ENCODE measurements at places on chromosomes 16 and 17. TPM values are rescaled to one million over a fixed set of nuclear protein-coding genes. Genes with fewer than 3 reads are reported as not detected.

The ADAM11 gene
- 0.89 TPM for total RNA-seq

The CD300H gene
- total RNA-seq: 0.79 TPM

The NPB gene
- 0.59 TPM for total RNA-seq

The KRT15 gene
- total RNA-seq: 348 TPM

The NXN gene
- total RNA-seq: 52.2 TPM

The AKAP10 gene
- 29.2 TPM for total RNA-seq

- DNase-seq: no peak
Measured at GRCh38 chr17:77565166-77565565, 393.3 kb upstream of the TNRC6C start.

DNA sequence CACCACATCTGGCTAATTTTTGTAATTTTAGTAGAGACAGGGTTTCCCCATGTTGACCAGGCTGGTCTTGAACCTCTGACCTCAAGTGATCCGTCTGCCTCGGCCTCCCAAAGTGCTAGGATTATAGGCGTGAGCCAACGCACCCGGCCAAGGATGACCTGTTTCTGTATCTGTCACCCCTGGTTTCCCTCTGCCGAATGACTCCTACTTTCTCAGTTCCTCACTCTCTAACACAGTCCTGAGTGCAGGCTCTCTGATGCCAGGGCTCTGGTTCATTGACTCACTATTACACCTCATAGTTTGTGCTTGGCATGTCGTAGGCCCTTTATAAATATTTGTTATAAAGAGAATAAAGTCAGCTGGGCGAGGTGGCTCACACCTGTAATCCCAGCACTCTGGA, 10.7 kb upstream of the PRPF8 start:
- DNase-seq: no peak

GRCh38 chr17:1431631-1432104, 24.4 kb downstream of the CRK start:
- DNase-seq: no peak

- no peak for DNase-seq
Measured at GRCh38 chr16:85847681-85848601, 48.4 kb downstream of the COX4I1 start.

DNA sequence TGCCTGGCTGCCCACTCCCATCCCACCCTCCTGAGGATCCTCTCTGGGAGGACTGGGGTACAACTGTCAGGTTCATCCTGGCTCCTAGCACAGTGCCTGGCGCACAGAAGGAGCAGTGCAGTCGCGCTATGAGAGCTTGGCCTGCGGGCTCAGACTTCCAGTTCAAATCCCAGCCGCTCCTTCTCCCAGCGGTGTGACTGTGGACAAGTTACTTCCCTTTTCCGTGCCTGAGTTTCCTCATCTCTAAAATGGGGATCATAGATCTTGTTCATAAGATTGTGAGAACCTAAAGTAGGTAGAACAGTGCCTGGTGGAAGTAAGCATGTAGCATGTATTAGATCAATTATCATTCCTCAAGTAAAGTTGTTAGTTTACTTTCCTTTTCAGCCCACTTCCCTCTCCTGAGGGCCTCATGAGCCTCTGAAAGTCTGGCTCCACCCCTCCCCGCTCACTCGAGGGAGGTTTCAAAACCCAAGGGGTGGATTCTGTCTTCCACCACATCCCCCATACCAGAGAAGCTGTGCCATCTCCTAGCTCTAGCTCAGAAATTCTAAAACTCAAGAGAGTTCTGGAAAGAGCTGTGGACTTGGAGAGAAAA, 19.9 kb upstream of the COL1A1 start:
- peak; percentile 66 for DNase-seq

GRCh38 chr17:63338272-63338671, 107.8 kb downstream of the CYB561 start:
- no peak for DNase-seq

DNA sequence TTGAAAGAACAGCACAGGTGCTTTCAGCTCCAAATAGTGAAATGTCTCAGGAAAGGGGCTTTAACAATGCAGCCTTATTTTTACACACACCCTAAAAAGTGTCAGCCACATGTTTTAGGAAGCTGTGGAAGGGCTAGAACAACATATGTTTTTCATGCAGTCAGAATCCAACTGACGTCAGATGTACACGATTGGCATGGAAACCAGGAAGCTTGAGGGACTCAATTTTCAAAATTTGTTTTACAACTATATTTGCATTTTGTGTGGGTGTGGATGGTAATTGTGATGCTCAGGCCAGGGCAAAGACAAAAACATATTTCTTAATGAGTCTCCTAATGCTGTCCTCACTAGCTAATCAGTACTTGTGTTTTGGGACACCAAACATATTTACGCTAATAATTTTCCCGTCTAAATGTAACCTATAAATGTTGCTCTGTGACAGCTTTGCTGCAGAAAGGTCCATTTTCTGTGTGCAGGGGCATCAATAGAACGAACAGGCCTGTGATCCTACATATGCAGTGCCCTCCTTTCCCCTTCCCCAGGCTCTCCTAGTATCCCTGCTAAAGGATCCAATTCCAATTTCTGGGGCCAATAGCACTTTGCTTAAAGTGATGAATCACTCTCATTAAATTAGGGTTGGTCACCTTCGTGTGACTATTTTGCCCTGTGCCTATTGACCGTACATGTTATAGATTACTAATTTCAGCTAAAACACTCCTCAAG, 434.0 kb upstream of the CDH5 start:
- peak; percentile 53 for DNase-seq

DNA sequence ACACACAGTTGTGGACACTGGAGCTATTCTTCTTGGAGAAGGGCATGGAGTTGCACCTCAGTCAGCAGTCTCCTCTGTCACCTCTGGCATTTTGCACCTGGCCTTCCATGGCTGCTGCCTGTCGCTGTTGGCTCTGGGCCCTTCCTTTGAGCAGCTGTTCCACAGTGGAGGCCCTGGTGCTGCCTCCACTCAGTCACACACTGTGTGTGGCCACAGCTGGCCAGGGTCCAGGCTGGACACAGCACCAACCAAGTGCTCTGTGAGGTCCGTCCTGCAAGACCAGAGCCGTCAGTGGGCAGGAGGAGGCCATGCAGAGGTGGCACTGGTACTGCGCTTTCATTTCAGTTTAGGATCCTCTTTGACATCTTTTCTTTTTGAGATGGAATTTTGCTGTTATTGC, 21.6 kb upstream of the MED9 start:
- DNase-seq: no peak

All from skin of body (tissue), 3 donors.